ENCODE measurements at places on chromosomes 3 and 15. TPM values are rescaled to one million over a fixed set of nuclear protein-coding genes. Genes with fewer than 3 reads are reported as not detected.

C15orf61 gene
- 3.2 TPM for total RNA-seq

GOLGA8G gene
- not detected for total RNA-seq

OR5AC2 gene
- total RNA-seq: not detected

PLSCR5 gene
- not detected for total RNA-seq

FETUB gene
- not detected for total RNA-seq

ZIC4 gene
- total RNA-seq: not detected

SGO1 gene
- 5.2 TPM for total RNA-seq

NR2E3 gene
- not detected for total RNA-seq

CCDC32 gene
- total RNA-seq: 26.5 TPM

IGSF10 gene
- total RNA-seq: 3.7 TPM

SLC12A8 gene
- 12.1 TPM for total RNA-seq

PLA2G4D gene
- not detected for total RNA-seq

RTP4 gene
- total RNA-seq: not detected

Measured in epithelial cell of alveolus of lung (primary cell).